ENCODE measurements at places on chromosomes 2 and 18.

GRCh38 chr2:222232839-222233238 lies 66.0 kb downstream of the PAX3 start:
- DNase-seq, result no peak

GRCh38 chr2:197294260-197294659 lies 16.3 kb downstream of the ANKRD44 start:
- no peak for DNase-seq

DNA sequence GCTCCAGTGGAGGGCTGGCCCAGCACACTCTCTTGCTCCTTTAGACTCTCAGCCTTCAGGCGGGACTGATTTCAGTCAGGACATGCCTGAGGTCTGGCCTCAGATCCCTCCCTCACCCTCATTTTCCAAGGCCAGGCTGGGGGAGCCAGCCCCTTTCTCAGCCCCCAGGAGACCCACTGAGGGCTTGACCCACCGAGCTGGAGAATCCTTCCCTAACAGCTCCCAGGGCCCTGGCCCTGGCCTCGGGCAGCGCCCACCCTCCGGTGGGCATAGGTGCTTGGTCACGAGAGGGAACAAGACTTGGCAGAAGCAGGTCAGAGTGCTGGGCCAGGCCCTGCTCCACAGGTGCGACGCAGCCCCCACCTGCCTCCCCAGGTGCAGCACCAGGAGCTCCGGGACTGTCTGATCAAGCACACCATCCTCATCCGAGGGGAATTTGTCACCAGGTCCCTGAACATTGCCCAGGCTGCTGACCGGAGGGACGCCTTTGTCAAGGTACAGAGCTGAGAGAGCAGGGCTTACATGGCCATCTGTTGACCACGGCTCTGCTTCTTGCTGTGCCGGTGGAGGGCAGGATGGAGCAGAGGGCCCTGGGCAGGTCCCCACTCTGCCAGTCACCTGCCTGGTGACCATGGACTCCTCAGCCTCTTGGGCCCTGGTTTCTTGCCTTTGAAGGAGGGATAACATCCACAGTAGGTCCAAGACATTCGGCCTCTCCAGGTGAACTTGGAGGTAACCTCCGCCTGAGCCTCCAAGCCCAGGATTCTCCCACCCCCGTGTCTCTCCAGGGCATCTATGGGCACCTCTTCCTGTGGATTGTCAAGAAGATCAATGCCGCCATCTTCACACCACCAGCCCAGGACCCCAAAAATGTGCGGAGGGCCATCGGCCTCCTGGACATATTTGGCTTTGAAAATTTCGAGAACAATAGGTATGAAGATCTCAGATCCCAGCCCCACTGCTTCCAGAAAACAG lies 46.3 kb downstream of the MYO7B start:
- DNase-seq, result no peak

DNA sequence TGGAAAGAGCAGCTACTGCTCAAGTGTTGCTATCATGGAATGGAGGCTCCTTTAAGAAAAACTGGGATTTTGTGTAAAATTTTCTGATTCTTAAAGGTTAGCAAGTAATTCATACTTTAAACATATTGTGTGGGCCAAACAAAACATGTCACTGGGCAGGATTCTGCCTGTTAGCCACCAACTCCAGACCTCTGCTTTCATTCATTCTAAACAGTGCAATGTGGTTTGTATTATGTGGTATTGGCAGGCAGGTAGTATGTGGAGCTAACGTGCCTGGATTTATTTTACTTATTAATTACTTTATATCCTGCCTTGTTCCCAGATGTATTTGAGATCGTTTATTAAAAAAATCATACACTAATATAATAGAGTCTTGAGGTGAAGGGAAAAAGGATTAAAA lies 1521.3 kb upstream of the ACVR2A start:
- no peak for DNase-seq

GRCh38 chr2:42567364-42567763 lies 1.1 kb upstream of the MTA3 start:
- no peak for DNase-seq

- DNase-seq, result no peak
Measured at GRCh38 chr18:75531851-75532459, 104.5 kb upstream of the SMIM21 start.

DNA sequence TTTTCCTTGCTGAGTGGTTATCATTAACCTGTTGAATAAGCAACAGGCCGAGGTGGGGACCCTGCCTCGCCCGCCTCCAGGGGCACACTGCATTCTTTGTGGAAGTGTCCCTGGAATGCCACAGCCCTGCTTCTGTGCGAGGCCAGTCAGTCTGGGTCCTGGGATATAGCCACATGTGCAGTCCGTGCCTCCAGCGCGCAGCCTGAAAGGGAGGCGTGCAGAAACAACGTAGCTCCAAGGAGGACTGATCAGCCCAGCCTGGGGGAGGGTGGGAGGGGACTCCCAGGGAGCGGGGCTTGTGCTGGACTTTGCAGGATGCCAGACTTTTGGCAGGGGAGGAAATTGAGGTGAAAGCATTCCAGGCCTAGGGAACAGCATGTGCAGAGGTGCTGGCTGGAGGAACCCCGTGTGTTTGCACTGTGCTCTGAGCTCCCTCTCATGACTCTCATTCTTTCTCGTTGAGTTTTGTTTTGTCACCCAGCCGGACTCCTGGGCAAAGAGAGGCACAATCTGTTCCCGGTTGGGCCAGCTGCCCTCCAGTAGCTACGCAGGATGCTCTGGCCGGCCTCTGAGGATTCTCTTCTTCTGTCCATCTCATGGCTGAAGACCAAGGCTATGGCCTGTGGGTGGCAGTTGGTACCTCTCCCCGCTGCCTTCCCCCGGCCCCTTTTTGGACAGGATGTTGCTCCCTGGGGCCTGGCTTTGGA lies 39.7 kb downstream of the HPCAL1 start:
- no peak for DNase-seq

DNA sequence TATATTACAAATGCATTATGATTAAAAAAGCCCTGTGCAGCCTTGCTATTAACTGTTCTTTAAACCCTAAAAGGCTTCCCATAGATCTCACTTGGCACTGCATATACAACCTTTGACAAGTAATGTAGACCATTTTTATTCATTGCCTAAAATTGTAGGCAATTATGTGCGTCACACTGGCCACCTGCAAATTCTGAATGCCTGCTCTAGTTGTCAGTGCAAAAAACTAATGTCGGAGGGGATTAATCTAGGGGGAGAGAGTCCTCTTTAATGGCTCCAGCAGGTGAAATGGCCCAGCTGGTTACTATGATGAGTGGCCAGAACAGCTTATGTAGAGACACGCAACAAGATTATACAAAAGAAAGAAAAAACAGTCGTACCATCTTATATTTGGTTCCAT lies 123.2 kb downstream of the OLA1 start:
- no peak for DNase-seq

DNA sequence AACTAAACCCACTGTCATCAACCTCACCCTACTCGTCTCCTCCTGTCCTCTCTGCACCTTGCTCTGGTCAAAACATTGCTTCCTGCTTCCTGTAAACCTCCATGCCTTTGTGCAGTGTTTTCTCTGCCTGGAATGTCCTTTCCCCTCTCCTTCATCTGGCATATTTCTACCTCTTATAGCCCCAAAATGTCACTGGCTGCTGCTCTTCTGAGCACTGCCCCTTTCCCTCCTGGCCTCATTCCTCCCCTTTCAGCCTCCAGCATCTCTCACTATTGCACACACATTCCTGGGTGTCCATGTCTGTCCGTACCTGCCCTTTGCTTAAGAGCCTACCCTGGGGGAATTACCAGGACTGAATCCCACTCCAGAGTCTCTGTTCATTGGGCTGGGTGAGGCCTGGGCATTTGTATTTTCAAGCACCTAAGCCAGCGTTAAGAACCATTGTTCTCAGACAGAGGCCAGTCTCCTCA lies 84.9 kb downstream of the MOGAT1 start:
- no peak for DNase-seq

GRCh38 chr2:159130302-159130701 lies 156.2 kb downstream of the WDSUB1 start:
- DNase-seq, result no peak

DNA sequence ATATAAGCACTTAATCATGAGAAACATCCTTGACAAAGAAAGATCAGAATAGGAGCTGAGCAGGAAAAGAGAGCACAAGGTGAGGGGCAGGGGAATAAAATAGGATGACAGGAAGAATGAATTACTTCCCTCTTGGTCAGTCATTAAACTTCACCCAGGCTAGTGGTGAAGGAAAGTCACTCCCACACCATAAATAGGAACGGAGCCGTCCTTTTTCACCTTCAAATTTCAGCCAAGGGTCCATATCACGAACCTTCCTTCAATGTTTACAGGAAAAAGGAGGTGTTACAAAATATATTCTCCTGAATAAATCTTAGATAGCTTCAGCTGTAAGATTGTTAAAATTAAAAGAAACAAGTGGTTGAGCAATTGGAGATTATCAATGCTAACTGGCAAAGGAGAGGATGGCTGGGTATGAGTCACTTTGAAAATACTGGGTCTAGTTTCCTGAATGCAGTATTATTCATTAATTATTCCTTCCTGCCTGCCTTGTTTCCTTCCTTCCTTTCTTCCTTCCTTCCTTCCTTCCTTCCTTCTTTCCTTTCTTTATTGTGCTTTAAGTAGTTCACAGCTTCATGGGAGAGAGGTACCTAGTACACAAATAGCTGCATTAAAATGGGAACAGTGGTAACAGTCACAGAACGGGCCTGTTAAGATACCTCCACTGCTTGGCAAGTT lies 292.3 kb upstream of the ID2 start:
- no peak for DNase-seq

DNA sequence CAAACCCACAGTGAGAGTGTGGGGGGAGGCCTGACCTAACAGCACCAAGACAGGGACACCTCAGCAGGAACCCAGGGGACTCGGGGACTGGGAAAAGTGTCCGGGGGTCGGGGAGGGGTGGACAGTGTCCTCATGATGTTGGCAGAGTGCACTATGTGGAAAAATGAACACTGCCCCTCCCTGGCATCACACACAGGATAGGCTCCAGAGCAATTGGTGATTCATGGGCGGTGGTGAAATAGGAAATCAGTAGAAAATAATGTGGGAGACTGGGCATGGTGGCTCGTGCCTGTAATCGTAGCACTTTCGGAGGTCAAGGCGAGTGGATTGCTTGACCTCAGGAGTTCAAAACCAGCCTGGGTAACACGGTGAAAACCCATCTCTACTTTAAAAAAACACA lies 3.6 kb upstream of the ANO7 start:
- no peak for DNase-seq

GRCh38 chr2:30673127-30673526 lies 134.1 kb downstream of the CAPN13 start:
- no peak for DNase-seq

DNA sequence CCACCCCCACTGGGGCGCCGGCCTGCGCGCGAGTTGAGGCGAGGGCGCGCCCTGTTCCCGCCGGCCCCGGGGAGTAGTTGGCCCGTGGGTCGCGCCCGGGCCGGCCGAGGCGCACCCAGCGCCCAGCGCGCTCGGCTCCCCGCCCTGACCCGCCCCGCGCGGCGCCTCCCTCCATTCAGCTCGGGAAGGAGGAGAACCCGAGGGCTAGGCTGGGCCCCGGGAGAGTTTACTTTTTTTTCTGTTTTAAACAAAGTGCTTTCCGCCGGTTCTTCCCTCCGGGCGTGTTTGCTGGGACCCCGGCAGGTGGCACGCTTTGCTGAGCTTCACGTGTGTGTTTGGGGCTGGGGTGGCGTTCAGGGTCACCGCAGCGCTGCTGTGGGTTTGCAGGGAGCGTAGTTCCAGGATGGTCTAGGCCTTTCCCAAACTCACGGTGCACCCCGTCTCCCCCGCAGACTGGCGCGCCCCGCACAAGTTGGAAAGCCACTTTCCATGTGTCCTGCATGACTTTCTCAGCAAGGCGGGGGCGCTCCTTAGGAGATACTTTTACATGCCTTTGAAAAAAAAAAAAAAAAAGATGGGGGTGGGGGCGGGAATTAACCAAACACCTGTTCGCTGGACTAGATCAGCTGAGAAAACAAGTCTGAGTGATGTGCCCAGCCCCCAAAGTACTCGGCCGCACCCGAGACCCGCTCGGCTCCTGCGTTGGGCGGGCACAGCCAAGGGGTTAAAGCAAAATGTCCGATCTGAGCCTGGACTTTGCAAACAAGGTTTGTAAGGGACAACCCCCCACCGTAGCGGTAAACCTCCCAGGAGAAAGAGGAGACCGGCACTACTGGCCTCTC lies 825 bp downstream of the ITGA6 start:
- DNase-seq, result peak; percentile 29

- DNase-seq, result no peak
Measured at GRCh38 chr18:9117980-9118841, 15.7 kb downstream of the NDUFV2 start.

DNA sequence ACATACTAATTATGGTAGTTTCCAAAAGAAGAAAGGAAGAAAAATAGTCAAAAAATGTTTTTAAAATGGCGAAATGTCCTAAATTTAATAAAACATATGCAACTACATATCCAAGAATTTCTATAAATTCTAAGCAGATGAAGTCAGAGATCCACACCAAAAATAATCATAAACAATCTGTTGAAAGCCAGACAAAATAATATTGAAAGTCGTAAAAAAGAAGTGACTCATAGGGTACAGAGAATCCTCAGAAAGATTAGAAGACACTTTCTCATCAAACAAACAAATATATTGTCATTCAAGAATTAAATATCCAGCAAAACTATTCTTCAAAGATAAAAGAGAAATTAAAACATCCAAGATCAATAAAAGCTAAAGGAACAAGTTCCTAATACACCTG lies 281.4 kb upstream of the ZNF804A start:
- DNase-seq, result no peak

DNA sequence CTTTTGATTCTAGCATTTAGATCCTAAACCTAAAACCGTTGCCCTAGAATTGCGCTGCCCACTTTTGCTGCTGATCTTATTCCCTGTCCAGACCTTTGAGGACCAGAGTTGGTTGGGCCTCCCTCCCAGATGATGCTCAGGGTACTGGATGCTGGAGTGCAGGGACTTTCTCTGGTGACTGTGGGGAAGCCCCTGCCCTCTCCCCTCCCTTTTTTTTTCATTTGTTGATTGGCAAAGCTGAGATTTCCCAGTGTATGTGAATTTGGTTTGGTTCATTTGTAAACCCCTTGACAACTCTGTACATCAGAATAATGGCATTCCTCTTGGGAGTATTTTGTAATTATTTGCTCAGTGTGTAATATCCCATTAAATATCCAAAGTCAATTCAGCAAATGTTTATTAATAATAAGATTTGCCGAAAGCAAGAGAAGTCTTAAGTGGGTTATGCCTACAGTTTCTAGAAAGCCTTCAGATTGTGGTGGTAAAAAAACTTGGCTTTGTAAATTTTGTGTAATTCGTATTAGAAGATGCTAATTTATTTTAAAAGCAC lies 28.3 kb downstream of the RAB31 start:
- no peak for DNase-seq

- no peak for DNase-seq
Measured at GRCh38 chr18:62357079-62357719, 32.1 kb downstream of the TNFRSF11A start.

- no peak for DNase-seq
Measured at GRCh38 chr2:30155202-30155601, 8.4 kb downstream of the YPEL5 start.

Measured in stimulated activated CD4-positive, alpha-beta T cell treated with anti-CD3 and anti-CD28 coated beads, Interleukin-1b, Interleukin-23, amount 100 ng/mL, for 1 hour (primary cell).